ENCODE measurements at places on chromosomes 1 and 21. TPM values are rescaled to one million over a fixed set of nuclear protein-coding genes. Genes with fewer than 3 reads are reported as not detected.
A peak's percentile ranks its signal among the peaks of the same experiment; 100 is the strongest.

Gene ASCL5
- total RNA-seq = not detected

GRCh38 chr1:230368871-230369270 lies 57.3 kb downstream of the PGBD5 start:
- H3K4me1 ChIP-seq = no peaks in the 10 kb centered on the region
- no peak overlapping the region for H3K4me3 ChIP-seq
- peaks cover 7% of the 10 kb centered on the region for H3K27me3 ChIP-seq

GRCh38 chr1:201538612-201539551 lies at the start of gene NAV1:
Gene NAV1 (plus strand): TSS chr1:201539127. CDS start chr1:201622885, 83,758 bp downstream.
- no peak for DNase-seq
- peaks cover 50% of the 10 kb centered on the region for H3K27me3 ChIP-seq
- peak within 1 kb of the TSS; percentile 63 for H3K4me3 ChIP-seq
- H3K36me3 ChIP-seq = peaks cover 3% of the 10 kb centered on the region
- H3K4me1 ChIP-seq = peaks cover 16% of the 10 kb centered on the region
- H3K27ac ChIP-seq = no peak within 1 kb of the TSS

- no peak overlapping the region for H3K4me3 ChIP-seq
- DNase-seq = no peak
- no peak overlapping the region for H3K27ac ChIP-seq
- H3K27me3 ChIP-seq = peaks cover 8% of the 10 kb centered on the region
- no peaks in the 10 kb centered on the region for H3K36me3 ChIP-seq
- H3K4me1 ChIP-seq = no peaks in the 10 kb centered on the region
Measured at GRCh38 chr1:30371888-30372791, 351.2 kb downstream of the MATN1 start.

DNA sequence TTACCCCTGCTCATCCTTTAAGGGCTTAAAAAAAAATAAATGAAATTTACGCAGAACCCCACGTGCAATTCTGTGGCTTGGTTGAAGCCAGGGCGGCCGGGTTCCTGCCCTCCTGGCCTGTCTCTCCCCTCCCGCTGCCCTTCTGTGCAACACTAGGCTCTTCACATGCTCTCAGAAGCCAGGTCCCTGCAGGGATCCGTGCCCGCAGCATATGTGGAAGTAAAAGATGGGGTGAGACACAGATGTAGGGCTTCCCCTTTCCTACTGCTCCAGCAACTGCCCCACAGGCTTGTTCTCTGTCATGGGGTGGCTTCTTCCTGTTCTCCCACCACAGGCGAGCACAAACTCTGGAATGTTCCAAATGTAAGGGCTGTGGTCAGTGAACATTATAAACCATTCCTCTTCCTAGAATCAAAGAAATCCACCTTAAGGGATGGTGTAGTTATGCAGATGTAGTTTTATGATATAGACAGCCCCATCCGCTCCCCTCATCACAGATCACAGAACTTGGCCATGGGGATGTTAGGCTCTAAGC lies 535.4 kb downstream of the KIF26B start:
- no peaks in the 10 kb centered on the region for H3K4me1 ChIP-seq
- H3K27ac ChIP-seq = no peak overlapping the region
- no peak overlapping the region for H3K4me3 ChIP-seq
- no peak for DNase-seq
- H3K27me3 ChIP-seq = peaks cover 6% of the 10 kb centered on the region
- no peaks in the 10 kb centered on the region for H3K36me3 ChIP-seq

DNA sequence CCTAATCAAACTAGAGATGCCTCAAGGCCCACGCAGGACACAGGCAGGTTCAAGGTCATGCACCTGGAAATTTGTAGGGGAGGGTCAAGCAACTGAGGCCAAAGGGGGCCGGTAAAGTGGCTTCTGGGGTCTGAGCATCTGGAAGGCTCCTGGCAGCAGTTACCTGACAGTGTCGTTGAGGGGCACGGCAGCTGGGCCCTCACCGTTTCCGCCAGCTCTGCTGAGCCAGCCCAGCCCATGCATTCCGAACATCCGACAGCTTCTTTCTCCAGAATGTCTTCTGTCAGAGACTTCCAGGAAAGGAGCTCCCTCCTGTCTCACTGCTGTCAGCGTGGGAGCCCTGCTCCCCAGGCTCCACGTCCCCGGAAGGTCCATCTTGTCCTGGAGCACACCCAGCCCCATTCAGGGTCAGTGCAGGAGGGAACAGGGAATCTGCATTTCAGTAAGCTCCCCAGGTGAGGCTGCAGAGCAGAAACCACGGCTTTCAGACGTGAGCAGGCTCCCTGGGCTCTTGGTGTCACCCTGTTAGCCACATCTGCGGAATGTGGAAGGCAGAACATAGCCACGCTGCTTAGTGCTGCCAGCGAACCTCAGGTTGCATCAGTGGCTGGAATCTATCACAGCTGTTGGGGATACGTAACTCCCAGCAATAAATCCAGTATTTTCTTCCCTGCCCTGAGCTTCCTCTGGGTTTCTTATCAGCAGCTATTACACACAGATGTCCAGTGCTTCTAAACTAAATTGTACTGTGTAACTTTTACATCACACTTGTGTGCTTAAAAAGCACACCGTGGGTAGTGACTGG lies 36.3 kb upstream of the FAM3B start:
- no peak for DNase-seq
- no peak overlapping the region for H3K4me3 ChIP-seq
- peaks cover 33% of the 10 kb centered on the region for H3K27me3 ChIP-seq
- H3K4me1 ChIP-seq = no peaks in the 10 kb centered on the region
- H3K36me3 ChIP-seq = no peaks in the 10 kb centered on the region
- no peak overlapping the region for H3K27ac ChIP-seq

Gene TMEM200B
- total RNA-seq = 1.5 TPM

GRCh38 chr1:197252973-197253372 lies 15.1 kb upstream of the CRB1 start:
- no peak for DNase-seq
- no peaks in the 10 kb centered on the region for H3K27me3 ChIP-seq
- H3K4me3 ChIP-seq = no peak overlapping the region

DNA sequence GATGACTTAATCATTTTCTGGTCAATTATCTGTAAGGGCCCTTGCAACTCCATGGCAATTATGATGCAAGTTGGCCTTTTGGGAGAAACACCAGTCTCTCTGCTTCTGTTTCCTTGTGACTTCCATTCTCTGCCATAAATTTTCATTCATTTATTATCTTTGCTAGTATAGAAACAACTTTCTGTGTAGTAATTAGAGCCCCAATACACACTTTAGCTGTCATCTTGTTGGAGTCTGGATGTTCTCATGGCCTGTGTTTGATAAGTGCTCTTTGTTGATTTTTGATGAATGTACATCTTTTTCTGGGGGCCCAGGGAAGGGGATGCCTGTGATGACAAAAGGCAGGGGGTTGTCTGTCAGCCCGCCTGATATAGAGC lies 22.4 kb downstream of the PROX1 start:
- no peaks in the 10 kb centered on the region for H3K4me1 ChIP-seq
- no peaks in the 10 kb centered on the region for H3K27me3 ChIP-seq
- H3K27ac ChIP-seq = no peak overlapping the region

- no peak overlapping the region for H3K27ac ChIP-seq
- no peak for DNase-seq
- no peak overlapping the region for H3K4me3 ChIP-seq
- peaks cover 3% of the 10 kb centered on the region for H3K36me3 ChIP-seq
- H3K27me3 ChIP-seq = no peaks in the 10 kb centered on the region
- H3K4me1 ChIP-seq = no peaks in the 10 kb centered on the region
Measured at GRCh38 chr1:201142011-201142848, 12.0 kb downstream of the TMEM9 start.

Gene DUSP23
- total RNA-seq = 28.3 TPM

Gene C1QC
- total RNA-seq = not detected

DNA sequence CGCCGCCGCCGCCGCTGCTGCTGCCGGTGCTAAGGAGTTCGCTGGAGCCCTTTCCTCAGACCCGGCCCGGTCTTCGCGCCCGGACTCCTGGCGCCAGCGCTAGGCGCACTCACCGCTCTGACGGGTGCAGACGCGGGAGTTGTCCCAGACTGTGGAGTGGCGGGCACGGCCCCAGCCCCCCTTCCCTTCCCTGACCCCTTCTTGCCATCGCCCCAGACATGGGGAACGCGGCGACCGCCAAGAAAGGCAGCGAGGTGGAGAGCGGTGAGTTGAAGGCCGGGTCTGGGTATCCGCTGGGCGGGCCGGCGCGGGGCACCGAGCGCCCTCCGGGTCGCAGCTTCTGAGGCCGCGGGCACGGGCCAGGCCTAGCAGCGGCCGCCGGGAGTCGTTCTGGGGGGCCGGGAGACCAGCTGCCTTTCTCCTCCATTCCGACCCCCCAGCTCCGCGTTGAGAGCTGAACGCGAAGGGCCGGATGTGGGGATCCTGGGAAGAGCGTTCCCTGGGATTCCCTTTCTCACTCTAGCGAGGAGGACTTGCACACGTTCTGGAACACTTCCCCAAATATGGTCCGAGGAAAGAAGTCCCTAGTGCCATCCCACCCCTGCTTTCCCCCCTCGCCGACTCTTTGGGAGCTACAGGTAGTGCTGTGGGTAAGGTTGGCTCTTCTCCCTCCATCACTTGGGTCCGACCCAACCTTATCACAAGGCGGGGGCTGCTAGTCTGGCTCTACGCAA lies 65.8 kb upstream of the PRKACB start:
- H3K4me3 ChIP-seq = peak overlapping the region; percentile 81
- H3K36me3 ChIP-seq = no peaks in the 10 kb centered on the region
- H3K27ac ChIP-seq = no peak overlapping the region
- H3K4me1 ChIP-seq = peaks cover 11% of the 10 kb centered on the region
- H3K27me3 ChIP-seq = peaks cover 3% of the 10 kb centered on the region

DNA sequence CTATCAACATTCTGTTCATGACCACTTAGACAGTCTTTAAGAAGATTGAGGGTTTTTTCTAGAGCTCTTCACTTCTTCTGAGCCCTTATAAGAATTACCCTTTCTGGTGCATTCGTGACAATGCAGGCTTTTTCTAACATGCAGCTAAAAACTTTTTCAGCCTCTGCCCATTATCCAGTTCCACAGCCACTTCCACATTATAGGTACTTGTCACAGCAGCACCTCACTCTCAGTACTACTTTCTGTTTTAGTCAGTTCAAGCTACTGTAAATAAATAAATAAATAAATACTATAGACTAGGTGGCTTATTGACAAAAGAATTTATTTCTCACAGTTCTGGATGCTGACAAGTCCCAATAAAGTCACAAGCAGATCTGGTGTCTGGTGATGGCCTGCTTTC lies 284.4 kb upstream of the PKN2 start:
- no peak for DNase-seq
- H3K4me1 ChIP-seq = no peaks in the 10 kb centered on the region
- no peak overlapping the region for H3K4me3 ChIP-seq

Measured in activated CD4-positive, alpha-beta memory T cell treated with anti-CD3 and anti-CD28 coated beads for 36 hours (primary cell).